ENCODE measurements at places on chromosomes 5 and 9.
A peak's percentile ranks its signal among the peaks of the same experiment; 100 is the strongest.

DNA sequence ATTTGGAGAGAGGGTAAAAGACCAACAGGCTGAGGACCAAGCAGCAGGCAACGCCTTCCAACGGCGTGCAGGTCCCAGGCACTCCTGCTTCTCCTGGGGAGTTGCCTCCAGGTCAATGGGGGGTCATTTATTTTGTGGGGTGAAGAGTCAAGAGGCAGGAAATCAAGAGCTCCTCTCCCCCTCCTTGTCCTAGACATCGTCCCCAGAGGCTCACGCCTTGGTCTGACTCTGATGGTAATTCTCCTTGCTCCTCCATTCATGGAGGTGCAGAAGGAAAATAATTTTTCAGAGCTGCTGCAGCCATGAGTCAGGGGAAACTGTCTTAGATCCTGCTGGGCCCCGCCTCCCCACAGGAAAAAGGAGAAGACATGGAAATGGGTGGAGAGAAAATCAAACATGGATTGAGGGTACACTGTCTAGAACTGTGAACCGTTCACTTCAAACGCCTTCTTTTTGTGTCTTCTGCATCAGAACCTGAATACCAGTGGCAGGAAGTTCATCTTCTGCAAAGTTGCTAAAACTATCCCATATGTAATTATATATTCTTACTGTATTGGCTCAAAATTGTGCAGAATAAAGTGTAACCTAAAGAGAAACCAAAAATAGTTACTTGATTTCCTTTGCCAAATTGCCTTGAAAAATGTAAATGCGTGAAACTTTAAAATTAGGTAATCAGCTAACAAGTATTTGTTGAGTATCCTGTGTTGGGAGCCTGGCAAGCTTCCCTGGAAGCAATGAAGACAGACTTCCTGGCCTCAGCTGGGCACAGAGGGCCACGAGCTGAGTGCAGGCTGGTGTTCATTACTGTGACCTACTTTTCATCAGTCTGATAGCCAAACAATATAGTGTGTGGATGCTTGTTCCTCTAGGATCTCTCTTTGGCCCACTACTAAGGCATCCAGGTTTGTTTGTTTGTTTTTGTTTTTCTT lies 142.0 kb downstream of the CMYA5 start:
- DNase-seq = no peak

DNA sequence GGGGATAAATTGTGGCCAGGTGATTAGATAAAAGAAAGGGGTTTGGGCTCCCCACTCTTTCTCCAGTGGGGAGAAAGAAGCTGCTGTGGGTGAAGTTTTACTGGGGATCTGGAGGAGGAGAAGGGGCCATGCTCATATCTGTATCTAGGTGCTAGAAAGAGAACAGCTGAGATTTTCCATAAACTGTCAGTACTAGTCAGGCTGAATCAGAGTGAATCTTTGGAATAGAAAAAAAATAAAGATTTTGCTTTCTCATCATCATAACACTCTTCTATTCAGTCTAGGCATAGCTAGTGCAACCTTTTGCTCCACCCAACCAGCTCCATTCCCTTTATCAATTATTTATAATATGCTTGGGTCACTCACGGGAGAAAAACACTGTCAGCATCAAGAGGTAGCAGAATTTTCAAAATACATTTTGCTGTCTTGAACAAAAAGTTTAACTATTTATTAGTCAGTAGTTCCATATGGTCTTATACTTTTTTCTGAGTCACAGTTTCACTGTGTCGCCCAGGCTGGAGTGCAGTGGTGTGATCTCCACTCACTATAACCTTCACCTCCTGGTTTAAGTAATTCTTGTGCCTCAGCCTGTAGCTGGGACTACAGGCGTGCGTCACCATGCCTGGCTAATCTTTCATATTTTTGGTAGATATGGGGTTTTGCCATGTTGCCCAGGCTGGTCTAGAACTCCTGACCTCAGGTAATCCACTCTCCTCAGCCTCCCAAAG lies 21.3 kb upstream of the ERMP1 start:
- DNase-seq = no peak

GRCh38 chr5:161513942-161514341 lies 32.6 kb downstream of the GABRB2 start:
- no peak for DNase-seq

DNA sequence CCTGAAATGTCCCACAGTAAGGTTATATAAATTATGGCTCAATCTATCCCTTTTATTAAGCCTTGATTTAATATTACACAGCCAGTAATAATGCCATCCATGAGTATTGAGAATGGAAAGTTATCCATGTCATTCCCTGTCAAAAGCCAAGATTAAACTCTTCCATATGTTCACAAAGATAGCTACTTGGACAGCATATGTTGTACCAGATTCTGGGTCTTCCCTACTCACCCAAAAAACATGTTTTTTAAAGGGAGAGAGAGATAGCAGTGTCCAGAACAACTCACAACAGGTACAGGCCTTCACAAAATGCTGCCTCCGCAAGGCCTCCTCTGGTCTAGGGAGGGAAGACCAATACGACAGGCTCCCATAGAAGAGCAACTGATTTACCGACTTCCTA lies 15.4 kb downstream of the CDK5RAP2 start:
- no peak for DNase-seq

- DNase-seq = no peak
These were observed 19.5 kb downstream of the ERAP1 start for GRCh38 chr5:96788112-96788749.

GRCh38 chr9:23220957-23221356 lies 605.1 kb downstream of the ELAVL2 start:
- no peak for DNase-seq

GRCh38 chr5:60504342-60504741 lies 195.6 kb downstream of the DEPDC1B start:
- no peak for DNase-seq

- no peak for DNase-seq
These were observed 20.4 kb downstream of the GTF3C4 start for GRCh38 chr9:132690696-132691095.

GRCh38 chr5:156378159-156378558 lies 51.2 kb downstream of the SGCD start:
- DNase-seq = no peak

DNA sequence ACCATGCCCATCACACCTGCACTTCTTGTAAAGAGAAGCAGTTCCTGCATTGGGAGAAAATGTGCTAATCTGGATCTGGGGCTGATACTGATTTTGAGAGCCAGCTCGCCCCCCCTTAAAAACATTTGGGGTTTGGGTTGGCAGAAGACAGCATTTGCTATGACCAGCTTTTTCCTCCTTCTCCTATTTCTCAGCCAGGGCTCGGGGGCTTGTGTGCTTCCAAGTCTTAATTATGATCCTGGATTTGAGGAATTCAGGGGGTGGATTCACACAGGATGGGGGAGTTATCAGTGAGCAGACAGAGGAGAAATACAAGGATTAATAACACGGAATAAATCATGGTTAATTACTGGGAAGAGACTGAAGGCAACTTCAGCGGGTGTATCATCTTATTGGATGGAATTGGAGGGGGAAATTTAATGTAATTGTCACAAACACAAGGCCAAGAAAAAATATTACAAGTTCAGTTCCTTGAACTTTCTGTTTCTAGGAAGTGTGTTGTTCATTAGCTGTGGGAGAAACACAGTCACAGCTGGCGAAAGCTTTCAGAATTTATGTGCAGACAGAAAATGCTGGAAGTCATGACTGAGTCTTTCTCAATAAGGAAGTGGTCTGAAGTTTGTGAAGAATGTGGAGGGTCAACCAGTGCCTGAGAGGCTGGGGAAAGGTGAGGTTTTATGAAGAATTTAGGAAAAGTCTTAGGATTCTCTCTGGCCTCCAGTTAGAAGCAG lies 15.3 kb downstream of the C9orf152 start:
- peak; percentile 88 for DNase-seq

GRCh38 chr5:51396797-51397196 lies 13.5 kb downstream of the ISL1 start:
- DNase-seq = no peak

DNA sequence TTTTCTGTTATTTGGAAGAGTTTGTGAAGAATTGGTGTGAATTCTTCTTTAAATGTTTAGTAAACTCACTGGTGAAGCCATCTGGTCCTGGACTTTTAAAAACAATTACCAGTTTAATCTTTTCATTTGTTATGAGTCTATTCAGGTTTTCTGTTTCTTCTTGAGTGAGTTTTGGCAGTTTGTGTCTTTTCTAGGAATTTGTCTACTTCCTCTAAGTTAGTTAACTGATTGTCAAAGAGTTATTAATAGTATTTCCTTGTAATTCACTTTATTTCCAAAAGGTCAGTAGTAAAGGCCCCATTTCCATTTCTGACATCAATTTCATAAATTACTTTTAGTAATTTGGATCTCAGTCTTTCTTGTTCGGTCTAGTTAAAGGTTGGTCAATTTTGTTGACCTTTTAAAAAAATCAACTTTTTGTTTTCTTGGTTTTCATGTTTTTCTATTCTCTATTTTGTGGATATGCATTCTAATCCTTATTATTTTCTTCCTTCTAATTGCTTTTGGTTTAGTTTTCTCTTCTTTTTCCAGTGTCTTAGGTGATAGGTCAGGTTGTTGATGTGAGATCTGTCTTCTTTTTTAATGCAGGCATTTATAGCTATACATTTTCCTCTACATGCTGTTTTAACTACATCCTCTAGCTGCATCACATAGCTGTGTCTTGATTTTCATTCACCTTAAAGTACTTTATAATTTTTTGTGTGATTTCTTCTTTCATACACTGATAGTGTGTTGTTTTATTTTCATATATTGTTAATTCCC lies 7.3 kb upstream of the SMIM3 start:
- DNase-seq = peak; percentile 92

GRCh38 chr5:174426388-174426787 lies 298.0 kb upstream of the MSX2 start:
- DNase-seq = peak; percentile 30

- no peak for DNase-seq
These were observed 135.1 kb downstream of the PAPPA start for GRCh38 chr9:116288658-116289057.

DNA sequence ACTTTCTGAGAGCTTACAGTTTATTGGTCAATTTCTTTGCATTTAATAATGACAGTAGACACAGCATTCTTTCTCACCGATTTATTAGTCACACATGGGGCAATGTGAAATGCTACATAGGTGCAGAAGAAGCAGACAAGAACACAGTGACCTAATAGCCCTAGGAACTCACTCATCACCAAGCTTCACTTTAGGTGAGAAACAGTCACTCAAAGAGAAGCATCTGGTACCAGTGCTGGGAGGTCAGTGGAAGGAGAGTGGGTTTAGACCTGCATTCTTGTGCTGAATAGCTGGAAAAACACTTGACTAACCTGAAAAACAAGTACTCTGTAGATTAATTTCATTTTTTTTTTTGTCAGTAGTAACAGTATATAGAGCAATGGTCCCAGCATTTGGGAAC lies 179.6 kb downstream of the GRIA1 start:
- DNase-seq = no peak

- DNase-seq = no peak
These were observed 407.7 kb downstream of the SPOCK1 start for GRCh38 chr5:137091472-137091871.

DNA sequence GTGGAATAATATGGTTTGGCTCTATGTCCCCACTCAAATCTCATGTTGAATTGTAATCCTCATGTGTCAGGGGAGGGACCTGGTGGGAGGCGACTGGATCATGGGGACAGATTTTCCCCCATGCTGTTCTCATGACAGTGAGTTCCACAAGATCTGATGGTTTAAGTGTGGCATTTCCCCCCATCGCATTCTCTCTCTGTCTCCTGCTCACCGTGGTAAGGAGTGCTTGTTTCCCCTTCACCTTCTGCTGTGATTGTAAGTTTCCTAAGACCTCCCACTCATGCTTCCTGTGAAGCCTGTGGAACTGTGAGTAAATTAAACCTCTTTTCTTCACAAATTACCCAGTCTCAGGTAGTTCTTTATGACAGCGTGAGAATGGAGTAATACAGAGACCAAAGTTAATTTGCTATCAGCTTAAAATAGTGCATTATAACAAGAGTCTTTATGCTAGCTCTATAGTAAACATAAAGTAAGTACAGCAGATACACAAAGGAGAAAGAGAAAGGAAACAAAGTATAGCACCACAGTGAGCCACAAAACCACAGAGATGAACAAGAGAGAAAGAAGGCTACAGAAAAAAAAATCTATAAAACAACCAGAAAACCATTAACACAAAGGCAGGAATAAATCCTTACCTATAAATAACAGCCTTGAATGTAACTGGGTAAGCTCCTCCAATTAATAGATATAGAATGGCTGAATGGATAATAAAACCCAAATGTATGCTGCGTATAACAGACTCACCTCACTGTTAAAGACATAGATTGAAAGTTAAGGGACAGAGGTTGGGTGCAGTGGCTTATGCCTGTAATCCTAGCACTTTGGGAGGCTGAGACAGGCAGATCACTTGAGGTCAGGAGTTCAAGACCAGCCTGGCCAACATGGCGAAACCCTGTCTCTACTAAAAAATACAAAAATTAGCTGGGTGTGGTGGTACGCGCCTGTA lies 39.7 kb downstream of the RAPGEF6 start:
- DNase-seq = no peak

DNA sequence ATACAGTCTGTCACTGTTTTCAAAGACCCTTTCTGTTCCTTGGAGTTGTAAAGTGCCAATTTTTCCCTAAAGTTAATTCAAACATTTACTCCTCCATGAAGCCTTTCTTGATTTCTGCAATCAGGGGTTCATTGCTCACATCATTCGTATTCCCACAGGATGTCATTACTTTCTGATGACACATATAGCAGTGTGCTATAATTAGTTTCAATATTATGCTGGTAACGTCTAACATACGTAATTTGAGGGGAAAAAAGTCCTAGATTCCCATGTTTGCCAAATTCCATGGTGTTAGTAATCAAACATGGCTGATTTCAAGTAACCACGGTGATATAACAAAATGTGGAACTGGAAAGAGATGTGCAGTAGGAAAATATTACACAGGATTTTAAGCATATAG lies 468.2 kb upstream of the MEF2C start:
- DNase-seq = no peak

- DNase-seq = peak; percentile 68
These were observed 57.9 kb downstream of the SHB start for GRCh38 chr9:38010918-38011704.

DNA sequence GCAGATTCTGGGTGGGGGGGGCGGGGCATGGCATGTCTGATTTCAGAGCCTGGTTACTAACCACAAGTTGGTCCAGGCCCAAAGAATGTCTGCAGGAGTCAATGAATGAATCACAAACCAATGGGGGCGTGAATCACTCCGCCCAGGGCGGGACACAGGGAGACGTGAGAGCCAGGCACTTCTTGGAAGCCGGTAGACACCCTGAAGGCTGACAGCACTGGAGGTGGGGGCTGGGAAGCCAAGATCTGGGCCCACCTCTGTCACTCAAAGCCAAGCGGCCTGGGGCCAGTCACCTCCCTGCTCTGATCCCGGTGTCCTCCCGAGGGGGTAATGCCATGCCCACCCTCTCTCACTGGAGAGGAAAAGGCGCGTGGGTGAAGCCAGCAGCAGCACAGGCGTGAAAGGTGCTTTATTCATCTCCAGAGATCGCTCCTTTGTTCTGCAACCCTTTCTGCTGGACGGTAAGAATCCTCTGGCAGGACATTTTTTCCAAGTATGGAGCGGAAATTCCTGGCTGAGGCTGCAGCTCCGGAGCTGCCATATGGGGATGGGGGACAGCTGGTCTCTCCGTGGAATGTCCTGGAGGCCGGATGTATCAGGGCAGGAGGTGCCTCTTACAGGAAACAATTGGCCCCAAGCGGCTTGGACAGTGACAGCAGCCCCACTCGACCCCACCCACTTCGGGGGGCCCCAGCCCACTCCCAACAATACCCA lies 85.0 kb downstream of the STK10 start:
- peak; percentile 49 for DNase-seq

Data from MV-4-11 (cell line).